ENCODE measurements at places on chromosomes 6 and 20.

- DNase-seq, result no peak
These were observed 44.9 kb downstream of the IRF4 start for GRCh38 chr6:436308-437036.

DNA sequence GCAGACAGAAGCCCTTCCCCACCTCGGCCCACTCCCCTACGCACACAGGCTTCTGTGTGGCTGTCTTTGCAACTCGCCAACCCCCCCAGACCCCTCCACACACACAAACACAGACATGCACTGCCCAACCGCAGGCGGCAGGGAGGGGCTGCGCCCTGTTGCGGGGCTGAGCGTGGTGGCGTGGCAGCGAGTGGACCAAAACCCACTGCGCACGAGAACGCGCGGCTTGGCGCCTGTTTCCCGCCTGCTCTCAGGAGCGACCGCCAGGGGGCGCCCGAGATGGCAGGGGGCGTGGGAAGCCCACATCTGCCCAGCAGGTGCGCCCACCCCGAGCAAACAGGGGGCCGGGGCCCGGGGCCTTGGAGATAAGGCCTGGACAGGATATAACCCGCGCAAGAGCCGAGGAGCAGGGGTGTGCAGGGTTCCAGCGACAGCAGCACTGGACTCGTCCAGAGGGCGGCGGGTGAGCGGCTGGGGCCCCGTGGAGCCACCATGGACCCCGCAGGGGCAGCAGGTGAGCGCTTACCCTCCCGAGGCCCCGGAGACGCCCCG lies at the start of gene RBPJL:
RBPJL (plus strand) TSS at position 410 of the 552 bp plus-strand sequence; CDS start at position 493, 83 bp downstream.
- DNase-seq, result peak; percentile 70

DNA sequence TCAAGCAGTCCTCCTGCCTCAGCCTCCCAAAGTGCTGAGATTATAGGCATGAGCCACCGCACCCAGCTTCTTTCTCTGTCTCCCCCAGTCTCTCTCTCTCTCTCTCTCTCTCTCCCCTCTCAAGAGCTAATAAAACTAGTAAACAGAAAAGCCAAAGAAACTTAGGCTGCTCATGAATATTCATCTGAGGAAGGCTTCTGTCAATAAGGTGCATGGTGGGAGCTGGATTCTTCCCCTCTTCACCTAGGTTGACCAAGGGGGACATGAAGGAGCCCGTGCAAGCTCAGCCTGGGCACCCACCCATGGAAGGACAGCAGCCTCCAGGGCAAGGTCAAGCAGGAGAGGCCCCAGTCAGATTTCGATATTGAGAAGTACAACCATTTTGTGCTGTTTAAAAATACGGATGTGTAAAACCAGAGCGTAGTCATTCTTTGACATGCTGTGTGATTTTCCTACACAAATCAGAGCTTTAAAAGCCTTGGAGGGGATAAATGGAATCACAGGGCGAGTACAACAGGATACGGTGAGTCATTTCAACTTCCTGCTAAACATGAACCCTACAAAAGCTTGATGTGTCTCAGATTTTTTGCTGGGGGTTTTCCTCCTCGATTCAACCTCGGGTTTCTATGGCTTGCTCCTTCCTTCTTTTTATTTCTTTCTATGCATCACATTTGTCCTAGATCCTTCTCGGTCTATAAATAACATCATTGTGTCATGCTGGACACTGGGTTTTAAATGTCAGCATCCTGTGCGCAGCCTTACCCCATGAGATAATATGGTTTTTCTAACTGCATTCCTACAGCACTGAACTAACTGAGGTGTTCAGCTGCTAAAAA lies 368.9 kb upstream of the JARID2 start:
- DNase-seq, result peak; percentile 62

- DNase-seq, result no peak
These were observed 164.5 kb upstream of the SLC24A3 start for GRCh38 chr20:19047951-19048296.

GRCh38 chr6:20724443-20725190 lies 190.4 kb downstream of the CDKAL1 start:
- DNase-seq, result no peak

GRCh38 chr6:139254196-139254595 lies 37.6 kb downstream of the TXLNB start:
- DNase-seq, result no peak

DNA sequence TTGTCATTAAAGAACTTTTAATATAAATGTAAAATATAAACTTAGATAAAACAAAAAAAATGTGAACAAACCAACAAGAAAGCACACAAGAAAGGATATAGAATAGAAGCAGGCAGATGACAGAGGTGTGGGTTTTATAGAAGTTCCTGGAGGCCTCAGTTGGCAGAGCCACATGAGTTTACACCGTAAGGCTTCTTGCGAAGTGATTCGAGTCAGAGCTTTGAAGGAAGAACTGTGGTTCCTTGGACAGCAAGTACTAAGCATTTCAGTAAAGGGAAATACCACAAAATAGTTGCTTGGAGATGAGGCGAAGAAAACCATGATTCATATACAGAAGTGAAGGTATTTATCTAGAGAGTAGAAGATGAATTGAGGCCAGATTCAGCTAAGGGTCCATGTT lies 207.9 kb upstream of the EYA4 start:
- no peak for DNase-seq

GRCh38 chr6:13413900-13414555 lies 73.4 kb downstream of the GFOD1 start:
- no peak for DNase-seq

DNA sequence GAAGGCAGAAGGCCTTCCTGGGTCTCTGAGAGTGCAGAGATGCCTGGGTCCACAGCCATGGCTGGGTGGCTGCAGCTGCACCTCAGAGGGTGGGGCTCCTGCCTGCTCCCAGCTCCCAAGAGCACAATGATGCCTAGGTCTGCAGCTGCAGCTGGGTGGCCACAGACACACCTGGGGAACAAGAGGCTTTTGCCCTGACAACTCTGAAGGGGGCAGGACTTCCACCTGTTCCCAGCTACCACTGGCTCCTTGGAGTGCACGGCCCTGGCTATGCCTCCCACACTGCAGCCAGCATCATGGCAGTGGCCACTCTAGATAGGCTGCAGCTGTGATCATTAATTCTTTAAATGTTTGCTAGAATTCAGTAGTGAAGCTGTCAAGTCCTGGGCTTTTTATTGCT lies 511.3 kb downstream of the ADGRB3 start:
- no peak for DNase-seq

GRCh38 chr6:79536585-79536953 lies 661 bp downstream of the LCA5 start:
- peak; percentile 8 for DNase-seq

GRCh38 chr20:44468044-44468782 lies 7.5 kb upstream of the TTPAL start:
- no peak for DNase-seq

GRCh38 chr6:11434565-11435326 lies 102.8 kb upstream of the TMEM170B start:
- no peak for DNase-seq

- no peak for DNase-seq
These were observed 135.3 kb downstream of the SOBP start for GRCh38 chr6:107625264-107625663.

- no peak for DNase-seq
These were observed 168.0 kb downstream of the HDGFL1 start for GRCh38 chr6:22737331-22737730.

DNA sequence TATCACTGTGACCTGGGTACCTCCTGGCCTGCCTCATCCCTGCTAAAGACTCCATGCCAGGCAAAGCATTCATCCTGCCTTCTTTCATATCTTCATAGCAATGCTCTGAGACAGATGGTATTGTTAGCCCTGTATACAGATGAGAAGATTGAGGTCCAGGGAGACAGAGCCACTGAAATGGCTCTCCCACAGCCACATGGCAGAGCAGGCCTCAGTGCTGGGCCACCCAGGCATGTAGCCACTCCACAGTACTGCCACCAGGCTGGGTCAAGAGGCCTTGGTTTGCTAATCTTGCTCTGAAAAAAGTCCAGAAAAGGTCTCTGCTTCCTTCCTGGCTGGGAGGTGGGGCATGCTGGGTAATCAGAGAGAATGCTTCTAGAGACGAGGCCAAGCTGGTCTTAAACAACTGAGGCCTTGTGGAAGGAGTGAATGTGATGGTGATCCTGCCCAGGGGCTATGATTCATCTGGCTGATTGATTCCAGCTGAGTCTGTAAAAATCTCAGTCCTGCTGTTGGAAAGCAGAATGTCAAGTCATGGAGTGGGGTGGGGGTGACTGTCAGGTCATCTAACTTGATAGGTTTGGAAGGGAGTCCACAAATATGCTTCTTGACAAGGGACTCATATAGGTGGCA lies 29.8 kb downstream of the HM13 start:
- no peak for DNase-seq

GRCh38 chr6:22068561-22069305 lies 228.1 kb downstream of the PRL start:
- peak; percentile 11 for DNase-seq

DNA sequence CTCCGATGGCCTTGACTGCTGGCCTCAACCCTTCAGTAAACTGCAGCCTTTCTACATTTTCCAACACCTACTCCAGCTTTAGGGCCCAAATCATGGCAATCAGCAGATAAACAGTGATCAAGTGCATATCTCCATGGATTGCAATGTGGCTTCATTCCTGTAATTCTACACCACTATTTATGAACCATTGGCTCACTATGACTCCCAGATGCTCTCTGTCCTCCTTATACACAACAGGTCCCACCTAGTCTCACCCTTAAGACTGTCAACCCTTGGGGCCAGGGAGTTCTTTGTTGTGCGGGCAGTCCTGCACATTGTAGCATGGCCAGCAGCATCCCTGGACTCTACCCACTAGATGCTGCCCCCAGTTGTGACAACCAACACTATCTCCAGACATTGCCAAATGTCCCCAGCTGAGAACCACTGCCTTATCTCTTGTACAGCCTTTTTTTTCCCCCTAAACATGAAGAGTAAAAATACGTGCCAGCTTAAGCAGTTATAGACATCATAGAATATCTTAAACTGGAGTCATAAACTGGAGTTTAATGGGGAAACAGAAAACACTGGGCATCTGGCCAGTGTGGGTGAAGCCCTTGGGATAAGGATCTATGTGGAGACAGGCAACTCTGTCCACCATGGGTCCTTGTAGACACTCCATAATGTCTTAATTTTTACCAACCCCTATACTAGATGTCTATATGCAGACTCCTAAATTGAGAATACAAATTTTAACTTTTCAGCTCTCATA lies 21.1 kb downstream of the MRPL14 start:
- no peak for DNase-seq

DNA sequence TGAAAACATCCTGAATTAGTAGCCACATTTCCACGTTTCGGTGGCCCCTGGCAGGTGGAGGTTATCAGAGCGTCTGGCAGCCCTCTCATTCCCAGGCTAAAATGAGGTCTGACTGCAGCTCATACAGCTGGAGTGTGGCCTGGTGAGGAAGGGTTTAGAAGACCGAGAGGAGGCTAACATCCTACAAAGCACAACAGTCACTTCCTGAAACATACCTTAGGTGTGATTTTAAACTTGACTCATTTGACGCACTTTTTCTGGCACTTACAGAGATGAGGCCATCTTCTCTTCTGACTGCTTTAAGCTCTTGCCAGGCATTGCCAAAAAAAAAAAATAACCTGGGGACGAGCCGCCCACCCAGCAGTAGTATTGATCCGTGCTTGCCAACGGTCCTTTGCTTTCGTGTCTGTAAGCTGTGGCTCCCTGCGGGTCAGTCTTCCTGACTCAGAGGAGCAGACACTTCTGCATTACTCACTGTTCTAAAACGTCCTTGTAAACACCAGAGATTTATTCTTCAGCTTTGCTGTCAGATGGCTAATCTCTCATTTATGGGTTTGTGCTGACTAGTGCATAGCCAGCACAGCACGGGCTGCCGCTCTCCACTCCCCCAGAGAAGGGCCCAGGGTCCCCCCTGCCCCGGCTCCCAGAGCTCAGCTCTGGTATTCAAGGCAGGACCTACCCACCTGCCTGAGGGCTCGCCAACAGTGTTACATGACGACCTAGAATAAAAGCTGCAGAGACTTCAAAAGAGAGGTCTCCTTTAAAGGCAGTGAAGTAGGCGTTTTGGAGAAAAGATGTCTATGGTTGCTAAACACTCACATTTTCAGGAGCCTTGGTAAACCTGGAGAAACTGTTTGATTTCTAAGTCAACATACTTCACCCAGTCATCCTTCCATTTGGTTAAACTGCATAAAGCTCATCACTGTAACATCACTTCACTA lies 78.5 kb upstream of the FRMD1 start:
- no peak for DNase-seq

- DNase-seq, result no peak
These were observed 17.3 kb downstream of the PKIG start for GRCh38 chr20:44599715-44600114.

- DNase-seq, result no peak
These were observed 12.5 kb upstream of the HS3ST5 start for GRCh38 chr6:114355300-114355699.

GRCh38 chr20:33279261-33279910 lies 3.6 kb upstream of the BPIFB1 start:
- no peak for DNase-seq

DNA sequence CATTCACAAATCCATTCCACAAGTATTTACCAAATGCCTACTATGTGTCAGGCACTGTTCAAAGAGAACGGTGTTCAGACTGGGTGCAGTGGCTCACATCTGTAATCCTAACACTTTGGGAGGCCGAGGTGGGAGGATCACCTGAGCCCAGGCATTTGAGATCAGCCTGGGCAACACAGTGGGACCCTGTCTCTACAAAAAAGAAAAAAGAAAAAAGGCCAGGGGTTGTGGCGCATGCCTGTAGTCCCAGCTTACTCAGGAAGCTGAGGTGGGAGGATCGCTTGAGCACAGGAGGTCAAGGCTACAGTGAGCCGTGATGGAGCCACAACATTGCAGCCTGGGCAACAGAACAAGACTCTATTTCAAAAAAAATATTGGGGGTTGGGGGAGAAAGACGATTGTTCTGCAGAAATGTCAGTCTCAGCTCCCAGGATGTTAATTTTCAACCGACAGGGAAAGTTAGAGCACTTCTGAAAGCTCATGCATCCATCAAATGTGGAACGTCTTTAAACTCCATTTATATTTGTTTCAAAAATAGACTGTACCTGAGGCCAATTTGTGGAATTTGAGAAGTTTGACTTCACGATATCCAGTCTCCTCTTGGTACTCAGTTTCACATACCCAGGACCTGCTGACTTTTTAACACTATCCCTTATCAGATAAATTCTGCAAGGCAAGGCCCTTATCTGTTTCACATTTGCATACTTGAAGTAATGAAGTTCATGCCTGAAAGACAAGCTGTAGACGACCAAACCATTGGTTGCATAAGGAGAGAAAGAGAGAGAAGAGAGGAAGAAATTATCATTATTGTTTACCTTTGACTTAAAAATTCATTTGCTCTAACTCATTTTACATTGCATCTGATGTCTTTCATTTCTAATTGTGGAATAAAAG lies 14.8 kb upstream of the BTN3A2 start:
- DNase-seq, result no peak

DNA sequence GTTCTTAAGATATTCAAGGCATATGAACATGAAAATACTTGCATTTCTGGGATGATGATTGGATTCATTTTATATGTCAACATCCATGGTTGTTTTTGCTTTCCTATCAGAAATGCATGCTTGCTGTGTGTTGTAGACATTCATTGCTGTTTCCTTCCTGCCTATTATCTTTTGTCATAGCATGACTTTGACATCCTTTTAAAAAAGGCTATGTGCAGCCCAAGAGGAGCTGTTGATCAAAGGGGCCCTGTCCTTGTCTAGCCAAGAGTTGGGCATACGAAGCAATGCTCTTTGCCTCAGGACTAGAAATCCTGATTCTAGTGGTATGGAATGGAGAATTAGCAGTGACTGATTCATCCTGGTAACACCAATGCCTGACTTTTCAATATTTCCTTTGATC lies 143.1 kb downstream of the RNF144B start:
- no peak for DNase-seq

All from GM20000 (cell line).